ENCODE measurements at places on chromosomes 4 and X.

DNA sequence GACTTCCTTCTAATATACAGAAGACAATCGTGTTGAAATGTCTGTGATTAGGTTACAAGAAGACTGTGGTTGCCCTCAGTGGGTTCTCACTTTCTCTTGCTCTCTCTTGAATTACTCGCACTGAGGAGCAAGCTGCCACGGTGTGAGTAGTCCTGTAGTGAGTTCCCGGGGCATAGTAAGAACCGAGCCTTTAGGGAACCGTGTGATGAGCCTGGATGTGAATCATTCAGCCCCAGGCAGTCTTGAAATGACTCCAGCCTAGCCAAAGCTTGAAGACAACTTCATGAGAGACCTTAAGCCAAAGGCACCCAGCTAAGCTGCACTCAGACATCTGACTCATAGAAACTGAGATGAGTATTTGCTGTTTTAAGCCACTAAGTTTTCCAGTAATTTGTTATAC is 292.7 kb downstream of the SPOCK3 start:
- no peak for DNase-seq

DNA sequence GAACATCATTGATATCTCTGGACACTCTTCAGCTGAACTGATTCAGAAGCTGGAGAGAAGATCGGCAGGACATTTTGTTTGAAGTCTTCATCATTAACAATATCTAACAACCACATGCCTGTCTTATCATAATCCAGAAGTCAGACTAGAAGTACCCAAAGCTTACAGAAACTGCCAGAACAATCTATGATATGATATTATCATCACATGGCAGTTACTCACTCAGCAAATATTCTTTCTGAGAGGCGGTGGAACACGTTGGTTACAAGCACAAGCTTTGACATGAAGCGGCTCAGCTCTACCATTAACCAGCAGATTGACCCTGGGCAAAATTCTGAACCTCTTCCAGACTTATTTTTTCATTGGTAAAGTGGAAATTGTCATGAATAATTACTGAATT is 69.4 kb upstream of the KIT start:
- no peak for DNase-seq

DNA sequence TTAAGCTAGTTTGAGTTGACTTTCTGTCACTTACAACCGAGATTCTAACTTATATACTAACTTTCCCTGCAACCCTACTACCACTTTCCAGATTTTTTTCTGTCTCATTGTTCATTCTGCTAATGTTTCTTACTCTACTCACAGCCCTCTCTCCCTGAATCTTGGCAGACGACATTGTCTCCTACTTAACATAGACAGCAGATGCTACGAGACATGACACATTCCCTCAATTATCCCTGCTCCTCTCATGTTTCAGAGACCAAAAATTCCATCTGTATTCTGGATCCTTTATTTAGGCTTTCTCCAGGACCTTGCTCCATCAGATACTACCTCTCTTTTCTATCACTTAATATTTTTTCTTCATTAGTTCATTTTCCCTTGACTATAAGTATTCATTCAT is 379.1 kb upstream of the TEX13C start:
- DNase-seq = no peak

DNA sequence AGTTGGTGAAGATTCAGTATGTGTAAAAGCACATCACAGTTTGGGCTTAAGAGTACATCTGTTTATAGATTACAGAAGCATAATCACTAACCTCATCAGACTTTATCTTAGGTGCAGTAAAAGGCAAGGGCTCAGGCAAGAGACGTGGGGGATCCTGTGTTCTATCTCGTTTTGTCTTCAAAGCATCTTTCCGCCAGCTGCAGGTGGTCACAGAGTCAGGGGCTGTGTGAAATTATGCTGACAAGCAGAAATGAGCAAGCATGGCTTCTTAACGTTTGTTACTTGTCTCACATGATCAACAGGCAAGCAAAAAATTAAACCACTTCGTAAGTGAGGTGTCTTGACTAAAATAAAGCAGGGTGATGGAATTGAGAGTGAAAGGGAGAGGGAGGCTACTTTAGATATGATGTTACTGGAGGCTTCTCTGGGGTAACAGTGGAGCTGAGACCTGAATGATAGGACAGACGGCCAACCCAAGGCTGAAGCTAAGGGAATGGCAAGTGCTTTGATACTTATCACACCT is 1.4 kb upstream of the TEC start:
- DNase-seq = no peak

DNA sequence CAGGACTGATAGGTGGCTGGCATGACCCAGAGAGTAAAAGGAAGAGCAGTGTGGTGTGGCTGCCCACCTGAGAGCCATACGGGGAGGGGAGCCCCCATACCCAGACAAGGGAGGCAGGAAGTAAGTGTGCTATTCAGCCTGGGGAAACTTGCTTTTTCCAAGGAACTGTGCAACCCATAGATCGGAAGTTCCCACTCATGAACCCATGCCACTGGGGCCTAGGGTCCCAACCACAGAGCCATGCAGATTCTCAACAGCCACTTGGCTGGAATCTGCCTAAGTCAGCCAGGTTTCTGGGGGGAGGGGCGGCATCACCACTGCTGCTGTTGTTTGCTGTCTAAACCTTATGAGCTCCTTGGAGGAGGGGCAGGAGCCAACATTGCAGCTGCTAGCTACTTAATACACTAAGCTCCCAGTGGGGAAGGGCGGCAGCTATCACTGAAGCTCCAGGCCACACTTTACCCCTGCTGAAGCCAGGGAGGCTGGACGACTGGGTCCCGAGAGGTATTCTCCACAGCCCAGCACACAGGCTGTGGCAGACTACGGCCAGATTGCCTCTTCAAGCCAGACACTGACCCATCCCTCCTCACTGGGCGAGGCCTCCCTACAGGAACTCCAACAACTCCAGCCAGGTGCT is 410.4 kb downstream of the INPP4B start:
- no peak for DNase-seq

- DNase-seq = no peak
Measured at GRCh38 chr4:20127626-20128025, 124.1 kb upstream of the SLIT2 start.

DNA sequence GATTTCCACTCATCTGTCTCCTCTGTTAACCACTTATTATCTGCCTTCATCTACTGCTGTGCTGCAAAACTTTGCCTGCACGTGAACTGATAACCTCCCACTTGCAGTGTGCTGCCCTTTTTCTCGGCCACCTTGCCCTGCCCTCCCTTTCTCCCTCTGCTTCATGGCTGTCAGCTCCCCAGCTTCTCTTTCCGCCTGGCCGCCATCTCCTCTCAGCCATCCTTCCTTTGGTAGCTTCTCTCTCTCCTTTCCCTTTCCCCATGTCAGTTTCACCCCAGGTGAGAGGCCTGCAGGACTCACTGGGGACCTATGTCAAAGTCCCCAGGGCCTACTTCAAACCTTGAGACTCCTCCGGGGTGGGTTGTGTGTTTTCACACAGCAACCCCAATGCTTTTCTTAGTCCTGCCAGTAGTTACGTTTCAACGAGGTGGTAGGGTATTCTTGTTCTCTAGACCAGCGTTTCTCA is 6.6 kb downstream of the MSL3 start:
- no peak for DNase-seq

- DNase-seq = no peak
Measured at GRCh38 chrX:19245711-19246269, 97.9 kb upstream of the PDHA1 start.

DNA sequence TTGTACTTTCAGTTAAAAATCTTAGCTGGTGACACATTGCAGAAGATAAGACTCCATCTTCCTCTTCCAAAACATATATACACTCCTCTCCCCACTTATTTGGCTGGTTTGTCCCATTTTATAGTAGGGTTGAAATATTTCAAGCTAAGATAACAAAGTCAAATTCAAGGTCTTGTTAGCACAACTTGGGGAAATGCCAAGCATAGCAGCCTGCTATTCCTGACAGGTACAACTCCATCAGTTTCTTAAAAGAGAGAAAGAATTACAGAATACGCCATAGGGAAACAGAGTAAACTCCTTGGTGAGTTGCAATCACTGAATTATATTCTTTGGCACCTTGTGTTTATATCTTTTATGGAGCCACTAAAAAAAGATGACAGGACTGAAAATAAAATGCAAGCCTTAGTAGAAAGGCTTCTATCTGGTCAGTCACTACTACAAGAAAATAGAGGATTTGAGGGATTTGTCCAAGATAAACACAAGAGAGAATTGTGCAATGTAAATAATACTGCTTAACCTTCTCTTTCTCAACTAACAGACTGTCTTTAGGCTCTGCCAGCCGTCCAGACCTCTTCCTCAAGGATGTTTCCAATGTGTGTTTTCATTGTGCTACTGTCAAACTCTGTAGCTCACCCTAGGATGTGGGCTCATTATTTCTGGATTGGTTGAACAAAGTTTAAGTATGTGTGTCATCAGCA is 170.3 kb downstream of the VEGFC start:
- DNase-seq = no peak

GRCh38 chr4:113750296-113750695 is 11.2 kb downstream of the CAMK2D start:
- DNase-seq = no peak

GRCh38 chrX:15834053-15834452 is 20.6 kb downstream of the AP1S2 start:
- DNase-seq = no peak

DNA sequence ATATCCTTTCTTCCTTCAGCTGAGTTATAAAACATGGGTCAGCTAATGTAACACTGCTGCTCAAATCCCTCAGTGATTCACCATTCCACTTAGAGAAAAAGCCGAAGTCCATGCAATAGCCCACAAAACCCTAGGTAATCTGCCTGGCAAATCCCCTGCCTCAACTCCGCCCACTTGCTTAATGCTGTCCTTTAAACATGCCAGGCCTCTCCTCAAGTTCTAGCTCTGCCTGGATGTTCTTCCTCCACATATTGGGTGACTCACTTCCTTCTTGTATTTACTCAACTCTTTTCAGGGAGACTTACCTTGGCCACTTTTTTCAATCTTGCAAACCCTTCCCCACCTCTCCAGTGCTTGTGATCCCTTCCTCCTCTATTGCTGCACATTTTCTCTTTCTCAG is 89.8 kb downstream of the EMCN start:
- no peak for DNase-seq

- DNase-seq = no peak
Measured at GRCh38 chrX:40065296-40066046, 32.3 kb downstream of the BCOR start.

DNA sequence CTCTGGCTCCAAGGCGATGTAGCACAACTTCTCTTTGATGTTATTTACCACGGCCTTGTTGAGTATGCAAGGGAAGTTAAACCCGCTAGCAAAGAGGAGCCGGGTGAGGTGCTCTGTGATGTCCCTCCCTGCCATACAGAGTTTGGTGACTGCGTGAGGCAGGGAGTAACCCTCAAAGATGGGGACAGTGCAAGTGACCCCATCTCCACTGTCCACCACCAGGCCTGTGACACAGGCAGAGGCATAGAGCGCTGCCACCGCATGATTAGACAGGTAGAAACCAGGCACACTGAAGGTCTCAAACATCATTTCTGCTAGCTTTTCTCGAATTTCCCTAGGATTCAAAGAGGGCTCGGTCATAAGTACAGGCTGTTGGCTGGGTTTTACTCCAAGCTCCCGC is 677 bp downstream of the ACTRT1 start:
- DNase-seq = no peak

DNA sequence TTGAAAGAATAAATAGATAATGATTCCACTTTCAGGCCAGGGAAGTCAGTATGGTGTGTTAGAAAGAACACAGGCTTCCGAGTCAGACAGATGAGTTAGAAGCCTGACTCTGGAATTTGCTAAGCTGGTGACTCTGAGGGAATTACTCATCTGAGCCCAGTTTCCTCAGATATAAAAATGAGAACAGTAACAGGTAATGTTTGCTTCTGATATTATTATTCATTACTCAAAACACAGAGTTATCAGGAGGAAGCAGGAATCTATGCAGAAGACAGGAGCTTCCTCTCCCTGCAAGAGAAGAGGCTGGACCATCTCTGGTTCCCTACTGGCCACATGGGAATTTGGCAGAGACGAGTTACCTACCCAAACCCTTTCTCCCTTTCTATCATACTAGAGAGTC is 163.1 kb downstream of the EVC2 start:
- no peak for DNase-seq

DNA sequence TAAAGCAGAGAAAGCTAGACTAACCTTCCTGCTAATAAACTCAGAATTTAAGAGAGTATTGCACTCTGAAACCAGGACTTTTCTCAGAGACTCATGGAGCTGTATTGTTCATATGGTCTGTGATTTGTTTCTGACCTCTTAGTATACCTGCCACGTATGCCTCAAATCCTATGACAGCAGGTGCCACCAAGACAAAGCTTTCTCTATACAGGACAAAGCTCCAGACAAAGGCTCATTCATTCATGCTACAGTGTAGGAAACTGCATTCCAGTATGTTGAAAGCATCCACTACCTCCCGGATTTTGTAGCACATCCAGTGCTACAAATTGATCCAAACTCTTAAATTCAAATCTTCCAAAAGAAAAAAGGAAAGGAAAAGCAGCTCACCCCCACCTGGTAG is 178.3 kb downstream of the CHIC2 start:
- no peak for DNase-seq

DNA sequence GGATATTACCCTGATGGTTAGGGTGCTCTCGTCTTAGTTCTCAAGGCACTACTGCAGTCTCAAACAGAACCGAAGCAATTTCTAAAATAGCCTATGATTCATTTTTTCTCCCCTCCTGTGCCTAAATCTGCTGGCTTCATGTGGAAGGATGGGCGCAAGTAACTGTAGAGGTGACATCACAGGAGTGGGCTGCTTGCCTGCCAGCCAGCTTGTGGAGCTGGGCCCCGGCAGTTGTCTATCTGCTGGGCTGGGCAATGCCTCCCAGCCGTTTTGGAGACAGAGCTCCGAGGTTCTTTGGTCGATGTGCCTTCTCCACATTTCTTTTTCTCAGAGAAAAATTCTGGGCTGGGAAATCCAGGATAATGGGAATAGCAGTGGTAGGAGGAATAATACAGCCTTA is 34.3 kb upstream of the CITED1 start:
- DNase-seq = no peak

DNA sequence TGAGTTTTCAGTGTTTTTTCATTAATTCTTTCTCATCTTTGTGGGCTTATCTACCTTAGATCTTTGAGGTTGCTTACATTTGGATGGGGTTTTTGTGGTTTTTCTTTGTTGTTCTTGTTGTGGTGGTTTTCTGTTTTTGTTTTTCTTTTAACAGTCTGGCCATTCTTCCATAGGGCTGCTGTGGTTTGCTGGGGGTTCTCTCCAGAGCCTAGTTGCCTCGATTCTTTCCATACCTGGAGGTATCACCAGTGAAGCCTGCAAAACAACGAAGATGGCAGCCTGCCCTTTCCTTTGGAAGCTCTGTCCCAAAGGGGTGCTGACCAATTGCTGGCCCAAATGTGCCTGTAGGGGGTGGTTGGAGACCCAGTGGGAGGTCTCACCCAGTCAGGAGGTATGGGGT is 168.6 kb upstream of the CLNK start:
- no peak for DNase-seq

DNA sequence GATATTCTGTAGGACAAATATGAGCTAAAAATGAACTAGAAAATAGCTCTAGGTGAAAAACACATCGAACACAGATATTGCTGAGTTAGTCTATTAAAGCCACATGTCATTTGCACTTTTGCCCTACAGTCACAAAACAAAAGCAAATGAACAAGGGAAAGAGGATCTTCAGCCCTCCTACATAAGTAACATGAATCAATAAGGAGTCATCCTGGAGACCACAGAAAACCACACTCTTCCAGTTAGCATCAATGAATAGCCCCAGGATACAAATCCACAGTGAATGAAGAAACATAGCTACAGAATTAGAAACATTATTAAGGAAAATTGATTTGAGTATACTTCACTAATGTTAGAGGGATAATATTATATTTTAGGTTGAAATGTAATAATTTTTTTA is 311.4 kb downstream of the MAPK10 start:
- DNase-seq = no peak
